ENCODE measurements at places on chromosomes 6 and 20.

- DNase-seq: no peak
Measured at GRCh38 chr6:155408981-155409380, 46.7 kb downstream of the NOX3 start.

- no peak for DNase-seq
Measured at GRCh38 chr6:162690158-162690557, 37.4 kb downstream of the PRKN start.

GRCh38 chr6:167927246-167927645 lies 70.2 kb upstream of the KIF25 start:
- no peak for DNase-seq

GRCh38 chr20:24792641-24793495 lies 156.2 kb upstream of the CST7 start:
- DNase-seq: no peak

- DNase-seq: no peak
Measured at GRCh38 chr20:50799890-50800550, 5.2 kb downstream of the BCAS4 start.

- DNase-seq: no peak
Measured at GRCh38 chr6:55950071-55950814, 74.9 kb upstream of the BMP5 start.

Data from fibroblast of upper back skin (primary cell).